ENCODE measurements at places on chromosomes 1 and 21. TPM values are rescaled to one million over a fixed set of nuclear protein-coding genes. Genes with fewer than 3 reads are reported as not detected.

GRCh38 chr1:10694274-10694632 is 102.2 kb downstream of the CASZ1 start:
- no peak for DNase-seq

DNA sequence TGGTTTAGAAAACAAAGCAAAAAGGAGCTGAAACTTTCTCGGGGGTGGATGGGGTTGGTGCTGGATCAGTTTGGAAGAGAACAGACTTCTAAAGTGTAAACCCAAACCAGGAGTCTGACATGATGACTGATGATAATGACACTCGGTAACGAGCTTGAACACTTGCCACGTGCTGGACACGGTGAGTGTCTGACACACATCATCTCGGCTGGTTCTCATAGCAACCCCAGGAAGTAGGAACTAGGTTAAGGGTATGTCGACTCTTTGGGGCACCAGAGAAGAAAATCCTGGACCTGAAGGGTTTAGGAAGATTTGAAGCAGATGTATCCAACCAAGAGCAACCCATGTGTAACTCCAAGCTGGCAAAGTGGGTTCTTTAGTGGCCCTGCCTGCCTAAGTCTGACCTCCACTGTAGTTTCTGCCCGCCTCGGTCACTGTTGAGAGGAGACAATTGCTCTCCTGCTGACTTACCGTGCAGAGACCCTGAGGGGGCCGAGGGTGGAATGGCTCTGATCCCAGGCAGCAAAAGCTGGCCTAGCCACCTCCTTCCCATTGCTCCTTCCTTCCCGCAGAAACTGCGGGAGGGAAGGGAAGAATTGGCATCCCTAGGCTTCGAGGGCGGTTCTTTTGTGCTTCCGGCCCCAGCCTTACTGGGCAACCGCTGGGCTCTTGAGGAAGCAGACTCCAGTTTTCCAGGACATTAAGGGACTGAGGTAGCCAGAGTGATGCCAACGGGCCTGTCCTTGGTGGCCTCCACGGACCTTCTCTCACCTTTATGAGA is 156.0 kb downstream of the TOMM20 start:
- no peak for DNase-seq

- no peak for DNase-seq
Measured at GRCh38 chr1:208343226-208343625, 99.0 kb upstream of the PLXNA2 start.

DNA sequence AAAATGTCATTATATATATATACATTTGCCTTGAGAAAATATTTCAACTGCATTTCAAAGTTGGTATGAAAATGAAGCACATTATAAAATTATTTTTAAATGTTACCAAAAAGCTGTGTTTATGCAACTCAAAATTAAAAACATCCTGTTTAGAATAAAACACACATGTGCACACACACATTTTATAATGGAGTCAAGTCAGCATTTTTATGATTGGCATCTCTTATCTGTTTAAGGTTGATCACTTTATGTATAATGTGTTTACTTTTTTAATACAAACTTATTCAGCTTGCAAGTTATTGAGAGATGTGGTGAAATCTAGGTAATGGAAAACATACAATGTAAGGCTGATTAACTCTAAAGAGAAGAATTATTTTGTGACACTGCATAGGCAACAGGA is 80.4 kb downstream of the IFI44 start:
- DNase-seq: no peak

DNA sequence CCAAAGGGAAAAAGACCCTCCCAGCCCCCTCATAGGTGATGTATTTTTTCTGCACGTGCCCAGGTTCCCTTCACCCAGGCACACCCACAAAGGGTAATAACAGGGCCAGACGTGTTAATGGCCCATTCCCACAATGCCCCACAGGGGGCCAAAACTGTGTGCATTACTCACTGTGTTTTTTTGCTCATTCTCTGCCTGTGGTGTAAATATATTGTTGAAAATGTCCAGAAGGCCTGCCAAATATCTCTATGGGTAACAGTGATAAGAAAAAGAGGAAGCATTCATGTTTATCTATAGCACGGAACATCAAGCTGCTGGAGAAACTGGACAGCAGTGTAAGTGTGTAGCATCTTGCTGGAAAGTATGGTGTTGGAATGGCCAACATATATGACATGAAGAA is 21.9 kb downstream of the RHEX start:
- no peak for DNase-seq

- no peak for DNase-seq
Measured at GRCh38 chr21:32348604-32349332, 44.0 kb downstream of the URB1 start.

- DNase-seq: no peak
Measured at GRCh38 chr1:8461351-8462110, 143.6 kb downstream of the SLC45A1 start.

- DNase-seq: no peak
Measured at GRCh38 chr1:199510314-199510713, 517.2 kb upstream of the NR5A2 start.

DNA sequence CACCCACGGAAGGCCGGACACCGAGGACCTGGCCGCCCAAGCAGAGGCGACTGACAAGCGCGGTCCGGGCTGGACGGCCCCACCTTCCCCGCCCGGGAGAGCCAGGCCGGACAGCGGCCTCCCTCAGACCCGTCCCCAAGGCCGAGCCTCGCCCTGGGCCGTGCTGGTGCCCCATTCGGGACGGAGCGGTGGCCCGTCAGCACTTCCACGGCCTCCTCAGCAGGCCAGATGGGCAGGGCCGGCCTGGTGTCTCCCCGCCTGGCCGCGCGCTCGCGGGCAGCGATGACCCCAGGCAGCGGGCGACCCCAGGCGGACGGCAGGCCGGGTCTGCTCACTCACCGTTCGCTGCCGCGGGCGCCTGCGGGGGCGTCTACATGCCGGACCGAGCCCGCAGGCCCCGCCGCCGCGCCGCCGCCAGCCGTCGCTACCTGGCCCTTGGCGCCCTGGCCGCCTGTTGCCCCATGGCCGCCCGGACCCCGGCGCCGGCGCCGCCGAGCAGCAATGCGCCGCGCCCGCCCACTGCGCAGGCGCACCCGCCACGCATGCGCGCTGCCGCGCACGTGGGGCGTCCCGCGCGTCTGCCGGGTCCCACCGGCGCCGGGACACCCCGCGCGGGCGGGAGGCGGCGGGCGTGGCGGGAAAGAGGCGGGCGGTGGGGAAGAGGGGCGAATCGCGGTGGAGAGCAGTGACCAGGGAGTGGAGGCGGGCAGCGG is at the start of gene NADK:
Gene NADK, minus strand, starts transcription at position 521 of the 713 bp plus-strand sequence. CDS start 13,064 bp downstream, outside the sequence.
- no peak for DNase-seq

GRCh38 chr1:162772571-162773154 is 17.8 kb upstream of the HSD17B7 start:
- DNase-seq: no peak

The DENND2D gene
- polyA plus RNA-seq: 18.9 TPM

The DENND2C gene
- 5.4 TPM for polyA plus RNA-seq
